ENCODE measurements at places on chromosomes 2 and 18.

- no peak for DNase-seq
These were observed 87.7 kb downstream of the GATA6 start for GRCh38 chr18:22257022-22257543.

DNA sequence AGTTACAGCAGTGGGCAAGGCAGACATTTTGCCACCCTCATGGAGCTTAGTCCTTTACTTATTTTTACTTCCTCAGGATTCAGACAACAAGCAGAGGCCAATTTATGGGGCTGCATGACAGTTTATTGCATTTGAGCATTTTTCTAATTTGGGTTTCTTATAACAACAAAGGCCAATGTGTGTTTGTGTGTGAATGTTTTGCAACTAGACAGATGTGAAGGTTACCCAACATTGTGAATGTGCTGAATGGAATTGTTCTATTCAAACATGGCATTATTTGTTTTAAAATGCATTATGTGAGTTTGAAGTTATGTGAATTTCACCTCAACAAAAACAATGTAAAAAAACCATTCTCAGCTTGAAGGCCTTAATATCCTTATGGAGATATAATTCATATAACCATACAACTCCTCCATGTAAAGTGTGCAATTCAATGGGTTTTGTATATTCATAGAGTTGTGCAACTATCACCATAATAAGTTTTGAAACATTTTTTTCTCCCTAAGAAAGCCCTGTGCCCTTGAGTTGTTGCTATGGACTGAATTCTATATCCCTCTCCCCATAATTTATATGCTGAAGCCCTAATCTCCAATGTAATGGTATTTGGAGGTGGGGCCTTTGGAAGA, 57.3 kb downstream of the CCDC195 start:
- no peak for DNase-seq

DNA sequence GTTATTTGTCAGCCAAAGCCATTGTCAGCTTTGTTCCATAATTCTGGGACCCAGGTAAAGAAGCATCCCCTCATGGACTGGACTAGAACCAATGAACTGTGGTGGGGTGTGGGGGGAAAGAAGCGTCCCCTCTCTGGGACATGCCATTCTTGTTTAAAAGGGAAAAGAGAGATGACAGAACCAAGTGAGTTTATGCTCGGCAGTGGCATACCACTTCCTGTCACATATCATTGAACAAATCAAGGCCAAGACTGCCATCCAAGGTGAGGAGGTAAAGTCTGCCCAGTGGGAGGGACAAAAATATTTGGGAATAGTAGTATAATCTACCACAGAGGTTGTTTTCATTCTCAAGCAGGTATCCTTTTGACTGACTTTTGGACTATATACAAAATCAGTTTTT, 4.7 kb upstream of the GLS start:
- DNase-seq, result no peak

DNA sequence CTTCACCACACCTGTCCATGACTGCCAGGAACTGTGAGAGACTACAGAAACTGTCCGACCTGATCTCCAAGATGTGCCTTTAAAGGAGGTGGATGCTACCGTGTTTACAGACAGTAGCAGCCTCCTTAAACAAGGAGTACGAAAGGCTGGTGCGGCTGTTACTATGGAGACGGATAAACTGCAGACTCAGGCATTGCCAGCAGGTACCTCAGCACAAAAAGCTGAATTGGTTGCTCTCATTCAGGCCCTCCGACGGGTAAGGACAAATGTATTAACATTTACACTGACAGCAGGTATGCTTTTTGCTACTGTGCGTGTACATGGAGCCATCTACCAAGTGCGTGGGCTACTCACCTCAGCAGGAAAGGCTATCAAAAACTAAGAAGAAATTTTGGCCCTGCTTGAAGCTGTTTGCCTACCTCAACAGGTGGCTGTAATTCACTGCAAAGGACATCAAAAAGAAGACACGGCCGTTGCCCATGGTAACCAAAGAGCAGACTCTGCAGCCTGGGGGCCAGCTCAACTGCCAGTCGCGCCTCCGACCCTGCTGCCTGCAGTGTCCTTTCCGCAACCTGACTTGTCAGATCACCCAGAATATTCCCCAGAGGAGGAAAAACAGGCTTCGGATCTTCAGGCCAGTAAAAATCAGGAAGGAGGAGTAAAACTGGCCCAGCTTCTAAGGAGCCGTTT, 30.9 kb downstream of the SKA1 start:
- DNase-seq, result no peak

GRCh38 chr2:214103276-214104001, 307.4 kb upstream of the VWC2L start:
- no peak for DNase-seq

DNA sequence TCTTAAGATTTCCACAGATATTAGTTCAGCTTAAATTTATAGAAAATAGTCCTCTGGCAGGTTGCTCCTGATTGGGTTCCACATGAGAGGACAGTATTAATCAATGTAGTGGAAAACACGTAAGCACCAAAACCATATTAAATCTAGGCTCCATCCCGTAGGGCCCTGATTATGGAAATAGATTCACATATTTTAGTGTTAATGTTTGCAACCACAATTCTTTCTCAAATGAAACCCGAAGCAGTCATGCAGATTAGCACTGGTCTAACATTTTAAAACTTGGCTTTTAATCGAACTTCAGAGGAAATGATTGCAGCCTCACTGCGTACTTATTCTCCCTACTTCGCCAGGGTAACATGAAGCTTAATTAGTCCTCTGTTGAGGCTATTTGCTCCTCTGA, 60.9 kb downstream of the METTL4 start:
- DNase-seq, result no peak

- DNase-seq, result no peak
These were observed 312.3 kb upstream of the PKDCC start for GRCh38 chr2:41735476-41735875.

GRCh38 chr2:151845884-151846283, 17.7 kb upstream of the ARL5A start:
- DNase-seq, result no peak

- DNase-seq, result no peak
These were observed 47.5 kb downstream of the RAB31 start for GRCh38 chr18:9755615-9756014.

All from stimulated activated CD8-positive, alpha-beta memory T cell treated with anti-CD3 and anti-CD28 coated beads, Interleukin-15, amount 100 ng/mL, for 1 hour (primary cell).